Inflammatory macrophage (primary cell): ENCODE measurements at places on chromosomes 3 and 15.

DNA sequence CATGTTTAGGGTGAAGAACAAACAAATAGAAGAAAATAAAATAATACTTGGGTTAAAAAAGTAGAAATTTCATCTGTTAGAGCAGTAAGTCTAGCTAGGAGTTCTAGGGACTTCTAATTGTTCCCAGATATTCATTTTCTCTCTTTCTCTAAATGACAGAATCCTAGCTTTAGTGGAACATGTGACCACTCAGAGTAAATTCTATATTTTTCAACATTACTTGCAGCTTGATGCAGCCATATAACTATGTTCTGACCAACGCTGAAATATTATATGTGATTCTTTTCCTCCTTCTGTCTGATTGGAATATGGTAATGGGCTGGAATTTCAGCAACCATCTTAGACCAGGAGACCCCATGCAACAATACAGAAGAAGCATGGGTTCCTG is 8.1 kb downstream of the PTX3 start:
- DNase-seq: no peak

DNA sequence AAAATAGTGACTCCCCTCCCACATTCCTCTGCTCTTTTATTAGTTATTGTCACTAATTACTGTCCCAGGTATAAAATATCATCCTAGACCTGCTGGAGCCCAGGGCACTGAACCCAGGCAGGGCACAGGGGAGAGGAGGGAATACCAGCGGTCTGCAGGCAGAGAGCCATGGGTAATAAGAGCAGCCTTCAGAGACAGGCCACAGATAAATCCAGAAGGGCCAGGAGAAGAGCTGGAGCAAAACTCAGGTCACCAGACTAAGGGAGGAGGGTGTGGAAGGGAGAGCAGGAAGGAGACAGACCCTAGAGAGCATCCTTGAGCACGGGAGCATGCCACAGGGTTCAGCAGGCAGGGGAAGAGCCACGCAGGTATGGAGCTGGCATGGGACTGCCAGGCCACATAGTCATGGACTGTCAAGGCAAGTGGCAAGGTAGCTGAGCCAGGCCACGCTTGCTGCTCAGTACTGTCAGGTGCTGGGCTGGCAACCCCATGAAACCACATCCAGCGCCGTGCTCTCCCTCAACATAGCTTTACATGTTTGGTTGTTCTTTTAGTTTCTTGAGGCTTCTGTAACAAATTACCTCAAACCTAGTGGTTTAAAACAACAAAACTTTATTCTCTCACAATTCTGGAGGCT is 15.6 kb upstream of the CAPN3 start:
- no peak for DNase-seq

DNA sequence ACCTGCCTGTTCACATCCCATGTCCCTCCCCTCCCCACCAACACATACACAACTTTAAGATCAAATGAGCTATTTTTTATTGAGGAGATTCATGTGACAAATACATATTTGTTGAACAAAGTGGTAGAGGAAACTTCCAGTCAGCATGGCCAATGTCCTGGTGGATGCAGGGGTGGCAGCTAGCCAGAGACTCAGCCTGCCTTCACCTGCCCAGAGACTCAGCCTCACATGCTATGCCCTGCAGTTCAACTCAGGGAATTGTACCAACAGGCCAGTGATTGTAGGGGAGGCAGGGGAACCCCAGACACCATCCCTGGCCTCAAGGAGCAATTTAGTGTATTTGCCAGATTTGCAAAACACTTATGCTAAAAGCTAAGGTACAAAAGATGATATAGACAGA is 136.6 kb downstream of the OPA1 start:
- no peak for DNase-seq

DNA sequence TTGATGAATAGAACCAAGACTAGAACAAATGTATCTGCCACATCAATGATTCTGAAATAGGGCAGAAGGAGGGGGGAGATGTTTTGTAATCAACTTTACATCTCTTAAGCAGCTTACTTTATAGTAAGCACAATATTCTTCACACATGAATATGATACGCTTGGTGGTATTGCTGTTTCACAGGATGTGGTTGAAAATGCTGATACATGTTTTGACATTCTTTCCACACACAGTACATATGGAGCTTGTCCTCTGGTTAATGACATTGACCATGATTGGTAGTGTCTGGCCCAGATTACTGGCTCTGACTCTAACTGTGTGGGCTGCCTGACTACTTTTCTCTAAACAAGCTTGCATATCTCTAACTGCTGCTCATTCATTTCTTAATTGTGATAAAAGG is 168.9 kb downstream of the KLHL25 start:
- DNase-seq: peak; percentile 37

GRCh38 chr3:11564577-11565001 is 79.1 kb downstream of the VGLL4 start:
- no peak for DNase-seq

DNA sequence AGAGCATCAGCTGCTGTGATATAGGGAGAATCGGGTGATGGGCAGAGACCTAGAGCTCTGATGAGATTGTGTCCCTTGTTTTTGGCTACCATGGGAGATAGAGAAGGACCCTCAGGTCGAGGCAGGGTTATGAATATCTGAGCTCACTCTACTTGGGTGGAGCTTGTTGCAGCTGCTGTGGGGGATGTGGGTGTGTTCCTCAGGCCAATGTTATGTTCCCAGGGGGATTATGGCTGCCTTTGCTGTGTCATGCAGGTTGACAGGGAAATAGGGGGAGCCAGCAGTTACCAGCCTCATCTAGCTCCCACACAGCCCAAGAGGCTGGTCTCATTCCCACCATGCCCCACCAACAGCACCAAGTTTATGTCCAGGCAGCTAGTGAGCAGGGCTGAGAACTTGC is 131.5 kb downstream of the TRIM42 start:
- DNase-seq: no peak

DNA sequence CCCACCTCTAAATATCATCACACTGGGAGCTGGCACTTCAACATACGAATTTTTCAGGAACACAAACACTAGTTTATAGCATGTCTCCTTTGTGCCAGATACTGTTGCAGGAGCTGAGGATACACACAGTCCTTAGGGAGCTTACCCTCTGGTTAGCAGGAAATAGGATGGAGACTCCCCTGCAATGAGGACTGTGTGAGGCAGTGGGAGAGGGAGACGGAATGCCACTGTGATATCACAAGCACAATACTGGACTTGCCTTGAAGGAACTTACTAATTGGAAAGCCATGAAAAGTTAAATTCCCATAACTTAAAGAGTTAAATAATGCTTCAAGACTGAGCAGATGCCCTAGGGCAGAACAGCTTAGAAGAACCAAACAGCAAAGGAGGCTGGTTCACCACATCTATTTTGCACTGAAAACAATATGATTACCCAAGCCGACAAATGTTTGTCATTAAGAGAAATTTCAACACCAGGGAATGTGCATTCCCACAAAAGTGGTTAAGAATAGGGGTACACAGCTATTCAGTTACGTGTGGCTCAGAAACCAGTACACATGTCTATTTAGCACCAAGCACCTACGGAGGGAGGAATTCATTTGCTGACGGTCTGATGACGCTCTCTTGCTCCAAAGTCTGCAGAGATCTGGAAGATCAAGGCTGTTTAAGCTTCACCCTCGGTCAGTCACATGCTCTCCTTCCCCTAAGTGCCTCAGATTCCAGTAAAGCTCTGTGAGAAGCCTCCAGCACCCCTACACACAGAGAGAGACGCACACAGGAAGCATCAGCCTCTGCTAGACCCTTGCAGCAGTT is 5.2 kb downstream of the TBC1D2B start:
- peak; percentile 91 for DNase-seq

DNA sequence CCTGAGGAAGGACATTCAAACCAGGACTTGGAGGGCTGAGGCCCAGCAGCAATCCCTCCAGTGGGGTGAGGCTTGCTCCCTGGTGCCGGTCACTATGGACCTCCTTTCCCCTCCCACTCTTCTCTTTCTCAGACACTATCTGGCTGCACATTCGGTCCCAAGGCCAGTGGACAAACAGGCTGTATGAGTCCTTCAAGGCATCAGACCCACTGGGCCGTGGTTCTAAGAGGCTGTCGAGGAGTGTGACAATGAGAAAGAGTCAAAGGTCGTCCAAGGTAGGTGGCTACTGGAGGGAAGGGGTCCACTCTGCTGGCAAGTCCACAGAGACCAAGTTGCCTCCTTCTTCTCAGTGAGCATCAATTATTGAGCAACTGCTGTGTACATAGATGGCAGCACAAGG is 28.0 kb downstream of the NOX5 start:
- no peak for DNase-seq

GRCh38 chr15:55257012-55257670 is 32.5 kb downstream of the RAB27A start:
- no peak for DNase-seq

- no peak for DNase-seq
Observed at GRCh38 chr3:14698601-14699244, 23.8 kb downstream of the C3orf20 start.

- no peak for DNase-seq
Observed at GRCh38 chr3:114389156-114389555, 95.3 kb downstream of the TIGIT start.

- DNase-seq: no peak
Observed at GRCh38 chr15:101069654-101069973, 150.5 kb downstream of the LRRK1 start.

GRCh38 chr15:87123676-87124382 is 1044.2 kb downstream of the AGBL1 start:
- DNase-seq: no peak

DNA sequence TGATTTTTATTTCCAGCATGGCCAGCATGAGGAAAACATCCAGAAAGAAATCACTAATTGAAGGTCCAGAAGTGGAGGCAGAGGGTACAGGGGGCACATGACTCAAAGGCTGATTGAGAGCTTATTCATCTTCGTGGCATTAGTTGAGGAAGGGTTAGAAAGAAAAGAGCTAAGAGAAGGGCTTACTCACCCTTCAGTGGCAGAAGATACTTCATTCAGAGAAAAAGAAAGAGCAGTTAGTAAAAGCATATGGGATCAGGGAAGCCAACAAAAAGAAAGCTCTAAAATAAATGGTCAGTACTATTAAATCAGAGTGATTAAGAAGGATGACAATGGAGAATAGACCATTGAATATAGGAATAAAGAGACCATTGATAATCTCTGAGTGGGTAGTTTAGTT is 25.2 kb downstream of the GAP43 start:
- DNase-seq: no peak

DNA sequence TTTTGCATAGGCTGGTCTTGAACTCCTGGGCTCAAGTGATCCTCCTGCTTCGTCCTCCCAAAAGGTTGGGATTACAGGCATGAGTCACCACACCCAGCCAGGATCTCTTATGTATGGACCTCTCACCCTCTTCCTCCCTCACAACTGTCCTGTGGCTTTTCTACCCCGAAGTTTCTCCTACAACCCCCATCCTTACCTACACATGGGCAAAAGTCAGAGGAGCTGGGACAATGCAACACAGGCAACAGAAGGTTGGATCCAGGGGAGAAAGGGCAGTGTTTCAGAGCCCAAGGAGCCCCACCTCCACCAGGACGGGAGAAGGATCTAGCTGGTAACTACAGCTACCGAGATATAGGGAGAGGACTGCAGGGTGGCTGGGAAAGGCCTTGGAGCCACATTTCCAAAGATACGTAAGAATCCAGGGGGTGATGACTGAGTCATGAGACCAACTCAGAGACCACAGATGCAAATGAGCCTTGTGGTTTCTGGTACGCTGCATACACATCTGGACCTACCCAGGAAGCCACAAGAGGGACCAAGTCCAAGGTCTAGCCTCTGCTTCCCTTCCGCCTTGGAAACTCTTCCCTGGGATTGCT is 13.6 kb downstream of the IGDCC4 start:
- no peak for DNase-seq

- peak; percentile 40 for DNase-seq
Observed at GRCh38 chr3:169813757-169814517, 1.2 kb upstream of the LRRC34 start.

DNA sequence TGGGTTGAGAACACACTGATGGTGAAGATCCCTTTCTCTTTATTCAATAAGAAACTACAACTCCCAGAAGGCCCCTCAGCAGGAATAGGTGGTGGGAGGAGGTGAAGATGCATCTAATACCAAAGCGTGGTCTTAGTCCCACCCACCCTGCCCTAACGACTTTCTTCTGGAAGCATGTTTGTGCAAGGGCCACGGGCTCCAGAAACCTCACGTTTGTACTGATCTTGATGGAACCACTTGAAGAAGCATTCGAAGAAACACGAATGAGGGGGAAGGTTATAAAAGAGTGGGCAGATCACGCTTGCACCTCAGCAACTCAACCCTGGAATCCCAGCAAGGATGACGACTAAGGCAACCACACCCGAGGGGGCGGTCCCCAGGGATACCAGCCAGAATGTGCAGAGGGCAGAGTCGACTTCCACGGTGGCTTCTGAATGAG is 10.6 kb upstream of the SLC25A36 start:
- DNase-seq: no peak

- no peak for DNase-seq
Observed at GRCh38 chr3:95341314-95341713, 1278.5 kb downstream of the NSUN3 start.

DNA sequence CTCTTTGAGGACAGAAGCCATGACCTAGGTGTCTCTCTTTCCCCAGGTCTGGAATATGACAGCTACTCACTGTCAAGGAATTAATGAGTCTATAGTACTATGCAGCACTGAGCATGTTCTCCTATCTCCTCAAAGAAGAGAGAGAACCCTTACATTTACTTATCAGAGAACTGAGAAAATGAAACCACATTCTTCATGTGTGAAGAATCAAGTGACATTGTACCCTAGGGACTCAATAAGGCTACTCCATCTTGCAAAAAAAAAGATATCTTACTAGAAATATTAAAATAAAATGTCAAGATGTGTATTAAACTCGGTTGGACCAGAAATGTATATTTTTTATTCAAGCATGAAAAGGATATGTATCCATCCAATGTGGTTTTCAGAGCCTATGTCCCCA is 133.2 kb upstream of the COL8A1 start:
- no peak for DNase-seq

DNA sequence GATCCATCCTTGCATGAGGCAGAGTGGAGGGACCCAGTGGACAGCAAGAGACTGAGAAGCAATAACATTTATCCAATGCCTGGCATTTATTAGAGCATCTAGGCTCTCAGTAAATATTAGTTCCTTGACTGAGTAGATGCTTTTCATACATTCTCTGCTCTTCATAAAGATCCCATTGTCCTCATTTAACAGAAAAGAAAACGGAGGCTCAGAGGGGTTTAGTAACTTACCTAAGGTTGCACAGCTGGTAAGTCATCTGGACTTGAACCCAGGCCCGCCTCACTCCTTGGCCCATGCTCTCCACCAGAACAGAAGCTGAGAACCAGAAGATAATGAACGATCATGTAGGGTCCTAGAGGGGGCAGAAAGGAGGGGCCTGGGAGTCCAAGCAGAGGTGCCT is 52.2 kb upstream of the SEC22A start:
- DNase-seq: no peak

DNA sequence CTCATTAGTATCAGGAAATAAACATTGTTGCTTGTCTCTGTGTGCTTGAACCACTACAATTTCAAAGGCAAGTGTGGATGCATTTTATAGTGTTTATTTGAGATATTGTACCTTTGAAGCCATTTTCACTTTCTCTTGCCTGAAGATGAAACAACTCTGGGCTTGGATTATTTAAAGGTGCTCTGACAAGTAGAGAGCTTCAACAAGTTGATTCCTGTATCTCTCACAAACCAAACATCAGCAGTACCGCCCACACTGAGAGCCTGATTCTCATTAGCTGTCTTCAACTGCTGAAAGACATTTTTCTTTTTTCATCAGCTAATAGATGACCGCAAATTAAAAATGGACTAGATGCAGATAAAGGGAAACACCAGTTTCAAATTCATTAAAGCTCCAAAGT is 806 bp upstream of the CERS3 start:
- no peak for DNase-seq

GRCh38 chr3:37997342-37997741 is 6.8 kb downstream of the VILL start:
- no peak for DNase-seq
